ENCODE measurements at places on chromosomes 3 and 15.
A peak's percentile ranks its signal among the peaks of the same experiment; 100 is the strongest.

GRCh38 chr3:113054552-113054951, 63.8 kb downstream of the GTPBP8 start:
- no peak for DNase-seq

DNA sequence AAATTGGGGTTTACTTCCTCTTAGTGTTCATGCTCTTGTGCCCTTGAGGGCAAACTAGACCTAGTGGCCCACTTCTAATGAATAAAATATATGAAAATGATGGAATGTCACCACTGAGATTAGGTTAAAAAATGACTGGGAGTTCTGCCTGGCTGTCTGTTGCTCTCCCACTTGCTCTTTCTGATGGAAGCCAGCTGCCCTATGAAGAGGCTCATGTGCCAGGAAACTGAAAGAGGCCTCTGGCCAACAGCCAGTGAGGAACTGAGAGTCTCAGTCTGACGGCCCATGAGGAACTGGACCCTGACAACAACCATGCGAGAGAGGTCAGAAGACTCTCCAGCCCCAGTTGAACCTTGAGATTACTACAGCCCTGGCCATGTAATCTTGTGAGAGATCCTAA, 107.1 kb upstream of the FHIT start:
- DNase-seq, result no peak

DNA sequence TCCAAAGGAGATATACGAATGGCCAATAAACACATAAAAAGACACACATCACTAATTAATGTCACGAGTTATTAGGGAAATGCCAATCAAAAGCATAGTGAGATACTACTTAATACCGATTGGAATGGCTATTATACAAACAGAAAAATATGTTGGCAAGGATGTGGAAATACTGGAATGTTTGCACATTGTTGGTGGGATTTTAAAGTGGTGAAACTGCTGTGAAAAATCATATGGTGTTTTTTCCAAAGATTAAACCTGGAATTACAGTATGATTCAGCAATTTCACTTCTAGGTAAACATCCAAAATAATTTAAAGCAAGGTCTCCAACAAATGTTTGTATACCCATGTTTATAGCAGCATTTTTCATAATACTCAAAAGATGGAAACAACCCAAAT, 765.5 kb downstream of the VGLL3 start:
- DNase-seq, result no peak

DNA sequence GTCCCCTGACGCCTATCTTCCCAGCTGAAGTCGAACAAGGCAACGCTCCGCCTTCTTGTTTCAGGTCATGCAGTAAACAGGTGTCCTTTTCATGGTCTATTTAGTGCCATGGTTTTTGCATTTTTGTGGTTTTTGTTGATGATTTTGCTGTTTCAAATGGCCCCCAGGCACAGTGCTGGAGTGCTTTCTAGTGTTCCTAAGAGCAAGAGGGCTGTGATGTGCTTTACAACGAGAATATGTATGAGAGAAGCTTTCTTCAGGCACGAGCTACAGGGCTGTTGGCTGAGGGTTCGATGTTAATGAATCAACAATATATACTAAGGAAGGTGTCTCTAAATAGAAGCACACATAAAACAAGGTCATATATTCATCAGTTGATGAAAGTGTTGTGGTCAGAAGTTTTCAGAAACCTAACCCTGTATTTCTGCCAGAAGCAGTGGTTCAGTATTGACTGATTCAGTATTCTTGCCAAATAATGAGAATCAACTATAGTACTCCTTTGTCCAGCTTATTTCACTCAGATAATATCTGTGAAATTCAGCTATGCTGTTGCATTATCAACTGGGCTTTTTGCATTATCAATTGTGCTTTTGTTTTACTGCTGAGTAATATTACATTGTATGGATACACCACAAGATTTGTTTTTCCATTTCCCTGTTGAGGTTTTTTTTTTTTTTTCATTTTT, 18.5 kb downstream of the LIMD1 start:
- DNase-seq, result no peak

DNA sequence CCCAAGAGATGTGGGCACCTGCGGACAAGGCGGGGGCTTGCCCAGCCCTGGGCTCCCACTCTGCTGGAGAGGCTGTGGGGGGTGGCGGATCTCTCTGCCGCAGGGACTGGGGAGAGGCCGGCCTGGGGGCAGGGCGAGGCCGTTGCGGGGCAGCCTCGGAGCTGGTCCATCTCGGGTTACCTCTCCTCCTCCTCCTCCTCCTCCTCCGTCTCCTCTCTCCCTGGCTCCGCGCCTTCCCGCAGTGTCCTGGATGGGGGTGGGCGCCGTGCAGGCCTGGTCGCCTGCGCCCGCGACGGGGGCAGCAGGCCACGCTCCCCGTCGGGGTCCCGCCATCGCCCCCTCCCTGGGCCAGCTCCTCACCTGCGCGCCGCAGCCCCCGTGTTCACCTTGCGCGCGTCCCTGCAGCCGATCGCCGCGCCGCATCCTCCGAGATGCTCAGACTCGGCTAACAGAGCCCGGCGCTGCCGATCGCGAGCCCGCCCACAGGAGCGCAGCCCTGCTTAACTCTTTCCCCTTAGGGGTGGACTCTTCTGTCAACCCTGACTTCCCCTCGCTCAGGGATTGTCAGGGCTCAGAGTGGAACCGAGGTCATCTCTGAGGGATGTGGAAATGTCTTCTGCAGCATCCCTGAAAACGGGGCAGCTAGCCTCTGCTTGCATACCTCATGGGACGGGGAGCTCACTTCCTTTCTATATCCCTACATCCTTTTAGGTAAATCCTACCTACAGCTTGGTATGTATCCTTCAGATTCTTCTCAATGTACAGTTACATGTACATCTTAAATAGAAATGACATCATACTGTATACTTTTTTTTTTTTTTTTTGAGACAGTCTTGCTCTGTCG, at the start of gene PRRT3:
PRRT3 (minus strand) TSS at position 447 of the 844 bp plus-strand sequence. CDS start 2,293 bp downstream, outside the sequence.
- peak; percentile 56 for DNase-seq

GRCh38 chr15:71273731-71274447, 158.6 kb downstream of the THSD4 start:
- DNase-seq, result no peak

DNA sequence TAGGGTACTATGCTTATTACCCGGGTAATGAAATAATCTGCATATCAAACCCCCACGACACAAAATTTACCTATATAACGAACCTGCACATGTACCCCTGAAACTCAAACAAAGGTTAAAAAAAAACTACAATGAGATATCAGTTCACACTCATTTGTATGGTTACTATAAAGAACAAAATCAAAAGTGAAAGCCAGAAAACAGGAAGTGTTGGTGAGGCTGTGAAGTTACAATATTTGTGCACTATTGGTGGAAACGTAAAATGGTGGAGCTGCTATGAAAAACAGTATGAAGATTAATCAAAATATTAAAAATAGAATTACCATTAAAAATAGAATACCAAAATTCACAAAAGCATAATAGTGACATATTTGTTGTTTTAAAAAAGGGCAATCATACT, 128.9 kb downstream of the ZIC1 start:
- DNase-seq, result no peak

- DNase-seq, result no peak
These were observed 46.0 kb downstream of the RAB11A start for GRCh38 chr15:65914981-65915925.

DNA sequence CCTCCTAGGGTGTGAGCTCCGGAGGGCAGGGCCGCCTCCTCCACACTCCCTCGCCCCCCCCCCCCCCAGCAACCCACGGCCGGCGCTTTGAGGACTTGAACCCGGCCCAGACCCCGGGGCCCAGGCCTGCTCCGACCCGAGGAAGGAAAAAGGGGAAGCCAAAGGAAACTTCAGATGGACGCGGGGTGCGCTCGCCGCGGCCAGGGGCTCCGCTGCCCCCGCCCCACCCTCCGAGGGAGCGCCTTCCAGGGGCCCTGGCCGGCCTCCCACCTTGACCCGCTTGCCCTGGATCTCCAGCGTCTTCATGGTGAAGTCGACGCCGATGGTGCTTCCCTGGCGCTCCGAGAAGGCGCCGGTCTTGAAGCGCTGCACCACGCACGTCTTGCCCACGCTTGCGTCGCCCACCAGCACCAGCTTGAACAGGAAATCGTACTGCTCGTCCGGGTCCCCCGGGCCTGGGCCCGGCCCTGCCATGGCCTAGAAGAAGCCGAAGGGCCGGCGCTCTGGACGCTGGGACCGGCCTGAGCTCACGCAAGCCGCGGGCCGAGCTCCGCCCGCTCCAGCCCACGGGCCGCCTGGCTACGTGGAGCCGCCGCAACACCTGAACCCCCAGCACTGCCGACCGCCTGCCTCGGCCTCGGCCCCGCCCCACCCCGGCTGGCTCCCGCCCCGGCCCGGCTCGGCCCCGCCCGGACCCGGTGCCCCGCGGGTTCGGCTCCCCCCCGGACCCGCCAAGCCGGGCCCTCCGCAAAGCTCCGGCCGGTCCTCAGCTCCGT, 400 bp downstream of the RAB43 start:
- DNase-seq, result peak; percentile 45

GRCh38 chr15:60945196-60945595, 283.9 kb downstream of the RORA start:
- no peak for DNase-seq

GRCh38 chr3:121989943-121990342, 32.1 kb downstream of the ILDR1 start:
- DNase-seq, result no peak

GRCh38 chr3:17115186-17115585, 230.4 kb downstream of the PLCL2 start:
- DNase-seq, result no peak

GRCh38 chr15:95501865-95502264, 828.6 kb upstream of the NR2F2 start:
- DNase-seq, result no peak

- no peak for DNase-seq
These were observed 315.0 kb upstream of the TPM1 start for GRCh38 chr15:62727501-62727900.

DNA sequence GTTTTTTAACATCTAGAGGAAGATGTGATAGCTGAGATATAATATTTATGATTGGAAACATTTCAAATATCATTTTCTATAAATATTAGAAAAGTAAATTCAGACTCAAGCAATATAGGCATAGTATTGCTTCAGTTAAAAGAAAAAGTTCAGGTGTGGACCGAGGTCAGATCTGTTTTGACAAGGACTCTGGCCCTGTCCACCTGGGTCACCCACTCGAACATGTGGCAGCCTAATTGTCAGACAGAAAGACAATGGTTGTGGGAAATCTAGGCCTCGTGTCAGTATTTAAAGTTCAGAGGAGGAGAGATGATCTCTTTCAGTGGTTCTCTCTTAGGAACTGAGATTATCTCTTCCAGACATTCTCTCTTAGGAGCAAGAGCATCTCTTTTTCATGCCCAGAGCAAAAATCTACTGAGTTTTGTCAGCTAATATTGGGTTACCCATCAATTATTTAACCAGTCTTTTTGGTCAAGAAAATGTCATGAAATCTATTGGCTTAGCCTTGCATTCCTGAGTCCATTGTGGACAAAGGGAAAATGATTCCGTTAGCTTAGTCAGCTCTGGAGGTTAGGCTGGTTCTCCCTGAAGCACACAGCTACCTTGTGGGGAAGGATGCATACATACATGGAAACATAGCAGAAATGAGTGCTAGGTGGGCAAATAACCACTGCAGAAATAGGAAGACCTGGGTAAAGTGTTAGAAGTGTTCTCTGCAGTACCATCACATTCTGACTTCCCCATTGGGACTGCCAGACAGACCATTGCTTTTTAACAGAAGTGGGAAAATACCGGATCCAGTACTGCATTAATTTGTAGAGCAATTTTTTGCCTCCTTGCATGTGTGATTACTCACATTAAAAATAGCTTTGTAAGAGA, 343.3 kb downstream of the GRM7 start:
- DNase-seq, result no peak

- no peak for DNase-seq
These were observed 79.8 kb downstream of the RFTN1 start for GRCh38 chr3:16433701-16434151.

DNA sequence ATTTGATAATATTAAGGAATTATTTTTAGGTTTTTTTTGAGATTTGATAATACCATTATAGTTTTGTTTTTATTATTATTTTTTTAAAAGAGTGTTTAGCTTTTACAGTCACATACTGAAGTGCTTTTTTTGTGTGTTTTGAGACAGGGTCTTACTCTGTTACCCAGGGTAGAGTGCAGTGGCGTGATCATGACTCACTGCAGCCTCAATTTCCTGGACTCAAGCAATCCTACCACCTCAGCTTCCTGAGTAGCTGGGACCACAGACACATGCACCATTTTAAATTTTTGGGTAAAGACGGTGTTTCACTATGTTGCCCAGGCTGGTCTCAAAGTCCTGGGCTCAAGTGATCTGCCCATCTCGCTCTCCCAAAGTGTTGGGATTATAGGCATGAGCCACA, 73.0 kb downstream of the SUMF1 start:
- DNase-seq, result no peak

DNA sequence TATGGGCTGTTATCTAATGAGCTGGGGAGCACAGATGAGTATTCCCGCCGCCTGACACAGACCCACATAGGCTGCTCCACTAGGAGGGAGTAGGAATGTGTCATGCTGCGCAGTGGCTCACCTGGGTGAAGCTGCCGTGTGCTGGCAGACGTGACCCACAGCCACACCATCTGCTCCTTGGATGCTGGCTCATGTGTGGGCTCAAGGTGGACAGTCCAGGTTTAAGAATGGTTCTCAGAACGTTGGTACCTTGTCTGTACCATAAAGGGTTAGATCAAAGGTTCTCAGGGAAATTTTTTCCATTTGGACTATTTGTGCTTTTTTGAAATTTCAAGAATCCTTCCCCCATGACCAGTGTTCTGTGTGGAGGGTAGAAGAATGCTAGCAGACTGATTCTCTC, 338.9 kb upstream of the TRIM42 start:
- no peak for DNase-seq

GRCh38 chr3:160935413-160936095, 169.6 kb downstream of the B3GALNT1 start:
- DNase-seq, result no peak

DNA sequence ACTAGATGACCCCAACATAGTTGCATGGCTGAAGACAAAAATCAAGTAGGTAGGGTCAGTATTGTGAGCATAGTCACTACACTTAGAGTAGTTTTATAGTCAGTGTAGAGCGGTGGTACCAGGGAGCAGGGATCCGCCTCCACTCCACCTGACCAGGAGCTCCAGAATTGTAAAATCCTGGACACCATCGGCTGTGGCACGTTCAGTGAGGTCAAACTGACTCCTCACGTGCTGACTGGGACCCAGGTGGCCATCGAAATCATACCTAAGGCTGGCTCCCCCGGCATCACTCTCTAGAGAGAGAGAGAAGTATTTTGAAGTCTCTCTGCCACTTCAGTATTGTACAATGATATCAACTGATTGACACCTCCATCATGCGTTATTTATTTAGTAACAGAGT, 59.7 kb upstream of the TAMM41 start:
- no peak for DNase-seq

DNA sequence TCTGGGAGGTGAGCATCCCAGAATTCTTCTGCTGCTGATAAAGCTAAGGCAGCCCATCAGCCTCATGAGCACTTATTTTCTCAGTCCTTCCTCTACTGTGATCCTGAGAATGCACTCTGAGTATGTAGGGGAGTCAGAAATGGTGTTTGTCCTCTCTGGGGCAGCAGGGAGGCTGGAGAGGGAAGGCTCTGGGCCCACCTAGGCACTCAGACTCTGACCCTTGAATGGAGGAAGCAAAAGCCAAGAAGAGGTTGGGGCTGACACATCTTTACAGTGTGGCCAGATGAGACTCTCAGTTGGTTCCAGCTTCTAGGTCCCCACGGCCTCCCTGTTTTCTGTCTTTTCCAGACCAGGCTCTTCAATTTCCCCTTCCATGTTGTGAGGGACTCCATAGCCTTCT, 36.1 kb upstream of the BLM start:
- no peak for DNase-seq

- DNase-seq, result no peak
These were observed 95.6 kb upstream of the THRB start for GRCh38 chr3:24589931-24590880.
